ENCODE measurements at places on chromosomes 5 and 9. TPM values are rescaled to one million over a fixed set of nuclear protein-coding genes. Genes with fewer than 3 reads are reported as not detected.
A peak's percentile ranks its signal among the peaks of the same experiment; 100 is the strongest.

- DNase-seq = no peak
Measured at GRCh38 chr5:40204144-40204543, 475.6 kb upstream of the PTGER4 start.

DNA sequence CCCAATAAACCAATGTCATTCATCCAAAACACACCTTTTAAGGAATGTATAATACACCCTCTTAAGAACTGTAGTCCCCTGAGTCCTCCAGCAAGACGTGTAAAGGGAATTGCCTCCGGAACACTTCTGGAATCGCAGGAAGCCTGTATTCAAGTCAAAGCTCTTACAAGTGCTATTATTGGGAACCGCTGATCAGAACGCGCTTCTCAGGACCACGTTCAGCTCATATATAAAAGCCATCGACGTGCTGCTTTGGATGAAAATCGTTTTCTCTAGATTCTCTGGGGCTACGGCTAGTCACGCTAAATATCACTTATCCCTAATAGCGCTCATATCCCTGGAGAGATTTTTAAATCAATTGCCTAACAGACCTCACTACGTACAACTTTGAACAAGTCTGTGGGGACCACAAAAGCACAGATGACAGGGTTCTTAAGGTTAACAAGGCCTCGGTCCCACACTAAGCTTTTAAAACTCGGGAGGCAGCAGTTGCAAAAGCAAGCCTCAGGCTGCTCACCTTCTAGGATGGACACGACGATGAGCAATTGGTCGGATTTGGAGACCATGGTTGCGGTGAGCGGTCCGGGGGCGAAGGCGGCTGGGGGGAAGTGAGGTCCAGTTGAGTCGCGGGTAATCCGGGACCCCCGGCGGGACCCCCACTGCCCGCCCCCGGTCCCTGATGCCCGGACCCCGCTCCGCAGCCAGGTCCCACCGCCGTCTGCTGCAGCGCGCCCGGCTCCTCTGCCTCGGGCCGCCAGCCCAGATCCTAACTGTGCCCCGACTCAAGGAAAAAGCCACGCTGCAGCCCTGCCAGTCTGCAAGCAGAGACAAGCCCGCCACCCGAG, 548 bp downstream of the CEP120 start:
- DNase-seq = peak; percentile 78

- DNase-seq = no peak
Measured at GRCh38 chr5:136260656-136261055, 67.7 kb upstream of the SMIM32 start.

DNA sequence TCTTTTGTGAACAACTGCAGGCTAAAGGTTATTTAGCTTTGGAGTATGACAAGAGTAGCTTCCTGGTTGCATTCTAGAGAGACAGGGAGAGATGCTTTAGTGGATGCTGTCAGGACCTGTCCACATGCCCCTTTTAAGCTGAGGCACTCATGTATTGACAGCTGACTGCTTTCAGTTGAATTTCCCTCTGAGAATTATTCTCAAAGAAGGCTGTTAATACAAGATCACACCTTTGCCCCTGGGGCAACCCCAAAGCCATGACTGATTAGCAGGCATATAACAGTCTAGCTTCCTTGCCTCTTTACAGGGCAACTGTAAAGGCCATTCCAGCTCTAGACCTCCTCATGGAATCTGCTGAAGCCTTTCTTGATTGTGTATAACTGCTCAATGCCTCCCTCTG, 117.6 kb upstream of the ATP10B start:
- no peak for DNase-seq

DNA sequence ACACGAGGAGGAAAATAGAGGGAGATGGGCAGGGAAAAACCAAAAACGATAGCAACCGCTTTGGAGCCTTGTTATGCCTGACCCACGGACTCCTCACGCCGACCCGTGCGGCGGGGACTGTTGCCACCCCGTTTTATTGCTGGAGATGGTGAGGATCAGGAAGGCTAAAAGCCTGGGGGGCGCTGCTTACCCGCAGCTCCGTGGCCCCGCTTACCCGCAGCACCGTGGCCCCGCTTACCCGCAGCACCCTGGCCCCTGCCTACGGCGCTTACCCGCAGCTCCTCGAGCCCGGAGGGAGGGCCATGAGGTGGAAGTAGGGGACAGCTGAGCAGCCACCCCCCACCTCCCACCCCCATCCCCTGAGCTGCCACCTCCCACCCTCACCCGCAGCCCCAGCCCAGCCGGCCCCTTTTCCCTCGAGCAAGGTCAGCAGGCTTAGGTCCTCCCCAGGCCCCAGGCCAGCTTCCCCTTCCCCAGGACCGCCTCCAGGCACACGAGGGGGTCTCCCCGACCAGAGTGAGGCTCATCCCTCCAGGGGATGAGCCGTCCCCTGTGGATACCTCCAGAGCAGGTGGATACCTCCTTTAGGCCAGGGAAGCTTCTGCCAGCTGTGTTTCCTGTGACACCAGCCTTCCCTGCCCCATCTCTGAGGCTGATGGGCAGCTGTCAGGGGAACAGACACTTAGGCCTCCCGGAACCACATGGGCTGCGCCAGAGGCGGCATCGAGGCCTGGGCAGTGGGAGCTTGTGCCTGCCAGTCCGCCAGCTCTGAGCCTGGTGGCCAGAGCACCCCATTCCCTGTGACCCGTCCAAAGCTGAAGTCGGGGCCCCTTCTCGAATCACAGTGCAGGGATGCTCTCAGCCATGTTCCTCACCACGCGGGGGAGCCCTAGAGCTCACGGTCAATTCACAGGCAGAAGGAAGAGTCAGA, 92.3 kb downstream of the LMX1B start:
- no peak for DNase-seq

DNA sequence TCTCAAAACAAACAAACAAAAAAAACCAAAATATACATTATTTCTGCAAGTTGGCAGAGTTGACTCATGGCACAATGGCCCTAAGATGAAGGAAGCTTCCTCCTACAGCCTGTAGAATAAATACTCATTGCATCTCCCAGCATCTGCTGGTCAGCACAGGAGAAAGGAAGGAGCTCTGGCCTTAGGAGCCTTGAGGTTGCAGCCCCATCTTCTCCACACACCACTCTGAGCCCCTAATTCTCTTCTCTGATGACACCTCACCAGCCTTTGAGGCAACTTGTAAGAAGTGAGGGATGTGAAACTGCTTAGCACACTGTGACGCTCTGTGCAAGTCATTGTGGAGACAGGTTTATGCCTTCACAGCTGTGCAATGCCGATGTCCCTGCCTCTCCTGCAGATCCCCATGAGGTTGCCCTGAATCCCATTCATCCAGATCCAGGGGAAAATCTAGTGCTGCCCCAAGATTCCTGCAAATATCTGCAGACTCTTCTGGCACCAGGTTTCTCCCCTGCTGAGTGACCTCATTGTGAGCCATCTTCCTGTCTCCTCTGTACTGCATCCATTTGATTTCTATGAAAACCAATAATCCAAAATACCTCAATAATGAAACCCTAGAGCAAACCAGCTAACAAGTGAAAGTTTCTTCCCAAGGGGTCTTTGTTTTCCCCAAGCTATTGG, 65.3 kb upstream of the TGFBR1 start:
- DNase-seq = no peak

- no peak for DNase-seq
Measured at GRCh38 chr5:125581311-125581710, 834.9 kb upstream of the ZNF608 start.

GRCh38 chr9:106981396-106982287, 118.7 kb downstream of the ZNF462 start:
- no peak for DNase-seq

DNA sequence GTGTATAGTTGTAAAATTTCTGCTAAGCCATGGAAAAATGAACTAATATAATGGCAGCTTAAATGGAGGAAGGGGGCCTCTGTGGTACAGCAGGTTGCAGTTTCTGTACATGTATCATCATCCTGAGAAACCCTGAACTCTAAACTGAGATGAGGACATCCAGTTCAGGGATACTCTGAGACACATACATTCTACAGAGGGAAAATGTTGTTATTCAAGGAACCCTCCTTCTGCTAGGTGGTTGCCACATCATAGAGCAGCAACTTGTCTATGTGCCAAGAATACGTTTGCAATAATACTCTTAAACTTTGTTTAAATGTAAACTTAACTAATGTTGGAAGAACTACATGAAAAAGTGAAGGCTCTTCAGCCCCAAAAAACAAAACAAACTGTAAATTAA, 1310.8 kb upstream of the WWC1 start:
- no peak for DNase-seq

GRCh38 chr9:83431101-83432060, 106.8 kb downstream of the FRMD3 start:
- DNase-seq = no peak

DNA sequence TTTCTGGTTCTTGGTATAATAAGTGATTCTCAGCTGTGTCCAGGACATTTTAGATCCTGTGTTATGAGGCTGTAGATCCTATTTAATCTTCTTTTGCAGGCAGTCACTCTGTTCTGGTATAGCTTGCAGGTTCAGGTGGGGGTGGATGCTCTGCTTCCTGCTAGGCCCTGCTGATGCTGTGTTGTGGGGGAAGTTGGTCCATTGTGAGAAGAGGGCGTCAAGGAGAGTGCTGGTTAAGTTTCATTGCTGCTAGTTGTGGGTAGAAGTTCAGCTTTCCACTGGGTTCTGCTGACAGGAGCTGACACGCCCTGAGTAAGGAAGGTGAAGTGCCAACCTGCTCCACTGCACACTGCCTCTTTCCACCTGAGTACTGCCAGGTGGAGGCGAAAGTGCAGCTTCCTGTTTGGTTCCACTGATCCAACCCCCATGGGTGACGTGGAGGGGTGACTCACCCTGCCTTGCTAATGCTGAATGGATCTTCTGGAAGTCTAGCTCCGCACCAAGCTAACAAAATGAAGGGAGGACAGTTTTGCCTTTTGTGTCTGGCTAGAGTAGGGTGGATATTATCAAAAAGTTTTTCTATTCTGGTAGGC, 16.3 kb downstream of the NMRK1 start:
- DNase-seq = no peak

DNA sequence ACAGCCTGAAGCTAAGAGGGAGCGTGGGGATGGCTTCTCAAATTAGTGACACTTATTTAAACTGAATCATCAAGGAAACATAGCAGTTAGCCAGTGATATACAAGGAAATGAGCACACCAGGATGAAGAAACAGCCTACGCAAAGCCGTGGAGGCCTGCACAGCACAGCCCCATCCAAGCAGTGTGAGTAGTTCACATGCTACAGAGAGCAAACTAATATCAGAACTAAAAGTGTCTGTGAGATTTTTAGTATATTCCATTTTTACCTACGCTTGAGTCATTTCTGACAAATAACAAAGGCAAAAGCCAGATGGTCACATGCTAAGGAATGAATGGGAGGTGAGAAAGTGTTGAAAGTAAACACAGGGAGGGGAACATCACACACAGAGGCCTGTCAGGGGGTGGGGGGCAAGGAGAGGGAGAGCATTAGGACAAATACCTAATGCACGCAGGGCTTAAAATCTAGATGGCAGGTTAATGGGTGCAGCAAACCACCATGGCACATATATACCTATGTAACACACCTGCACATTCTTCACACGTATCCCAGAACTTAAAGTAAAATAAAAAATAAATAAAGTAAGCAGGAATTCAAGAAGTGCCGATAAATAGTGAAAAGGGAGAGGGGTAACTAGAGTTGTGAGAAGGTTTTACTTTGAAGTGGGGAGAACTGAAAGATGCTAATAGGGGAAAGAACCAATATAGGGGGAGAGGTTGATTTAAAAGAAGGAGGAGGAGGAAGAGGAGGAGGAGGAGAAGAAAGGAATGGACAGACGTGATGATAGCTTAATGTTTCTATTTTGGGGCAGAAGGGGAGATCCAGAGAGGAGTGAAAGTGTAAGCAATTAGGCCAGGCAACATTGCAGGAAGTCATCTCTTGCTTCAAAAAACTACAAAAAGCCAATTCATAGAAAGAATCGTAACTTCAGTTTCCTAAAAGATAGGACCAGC, 100.9 kb upstream of the PTGER4 start:
- no peak for DNase-seq

- DNase-seq = peak; percentile 59
Measured at GRCh38 chr9:134922932-134923240, 5.2 kb upstream of the FCN1 start.

DNA sequence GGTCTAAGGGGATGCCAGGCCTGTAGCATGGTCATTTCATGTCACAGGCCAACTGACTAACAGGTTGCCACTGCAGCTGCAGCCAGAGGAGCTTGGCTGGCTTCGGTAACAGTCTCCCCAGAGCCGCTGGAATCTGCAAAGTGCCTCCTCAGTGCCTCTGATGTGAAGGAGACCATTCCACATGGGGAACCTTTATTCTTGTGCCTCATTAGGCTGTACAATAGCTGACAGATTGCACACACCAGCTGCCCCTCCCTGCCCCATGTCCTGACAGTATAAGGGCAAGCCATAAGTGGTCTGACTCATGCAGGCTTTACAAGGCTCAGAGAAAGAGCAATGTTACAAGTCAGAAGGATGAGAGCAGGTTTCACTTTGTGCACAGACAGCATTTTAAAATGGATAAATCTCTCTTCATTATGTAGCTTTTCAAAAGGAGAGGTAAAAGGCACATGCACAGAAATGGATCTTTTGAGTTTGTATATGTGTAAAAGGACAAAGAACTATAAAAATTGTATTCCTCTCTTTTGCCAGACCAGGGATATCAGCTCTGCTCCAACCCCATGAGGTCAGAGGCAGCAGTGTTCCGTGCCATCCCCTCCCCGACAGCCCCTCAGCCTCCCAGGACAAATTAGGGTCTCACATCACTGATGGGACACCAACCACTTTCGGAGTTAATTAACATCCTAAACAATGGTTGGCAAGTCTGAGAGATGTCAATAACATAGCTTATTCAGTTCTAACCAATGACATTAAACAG, 467.8 kb downstream of the TMEM232 start:
- no peak for DNase-seq

GRCh38 chr5:52983731-52984636, 5.2 kb upstream of the ITGA2 start:
- DNase-seq = no peak

- no peak for DNase-seq
Measured at GRCh38 chr9:92608241-92608908, 61.6 kb downstream of the IPPK start.

DNA sequence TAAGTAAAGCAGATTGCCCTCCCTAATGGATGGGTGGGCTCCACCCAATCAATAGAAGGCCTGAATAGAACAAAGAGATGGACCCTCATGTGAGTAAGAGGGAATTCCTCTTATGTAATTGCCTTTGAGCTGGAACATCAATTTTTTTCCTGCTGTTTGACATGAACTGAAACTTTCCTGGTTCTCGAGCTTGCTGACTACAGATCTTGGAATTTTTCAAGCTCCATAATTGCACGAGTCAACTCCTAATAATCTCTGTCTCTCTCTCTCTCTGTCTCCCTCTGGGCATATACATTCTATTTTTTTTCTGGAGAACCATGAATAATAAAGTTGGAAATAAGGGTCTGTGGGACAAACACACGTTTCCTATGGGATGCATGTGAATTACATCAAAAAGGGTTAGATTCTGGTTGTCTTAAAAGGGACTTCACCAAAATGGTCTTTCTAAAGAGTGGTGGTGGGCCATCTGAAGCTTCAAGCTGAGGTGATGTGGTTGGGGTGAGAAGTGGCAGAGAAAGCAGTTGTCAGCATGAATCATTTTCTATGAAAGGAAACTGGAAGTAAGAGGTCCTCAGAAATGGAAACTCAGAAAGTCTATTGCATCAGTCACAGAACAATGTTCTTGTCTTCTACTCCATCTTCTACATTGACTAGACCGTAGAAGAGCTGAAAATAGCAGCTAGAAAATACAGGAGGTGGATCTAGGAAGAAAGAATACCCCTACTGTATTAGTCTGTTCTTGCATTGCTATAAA, 47.0 kb upstream of the HOMER1 start:
- DNase-seq = no peak

- DNase-seq = no peak
Measured at GRCh38 chr5:91129748-91130147, 253.4 kb downstream of the ARRDC3 start.

Gene FOXD4L3
- total RNA-seq = not detected

Gene CNTNAP3
- total RNA-seq = 2.7 TPM

Gene SCGB3A1
- not detected for total RNA-seq

Gene SLC9A3
- total RNA-seq = 1.0 TPM

Gene LRRC70
- total RNA-seq = 2.2 TPM

Gene GFM2
- 45.2 TPM for total RNA-seq

All from cardiac septum (tissue), 1 donor.